Central memory CD4-positive, alpha-beta T cell (primary cell): ENCODE measurements at places on chromosomes 5 and 9.

DNA sequence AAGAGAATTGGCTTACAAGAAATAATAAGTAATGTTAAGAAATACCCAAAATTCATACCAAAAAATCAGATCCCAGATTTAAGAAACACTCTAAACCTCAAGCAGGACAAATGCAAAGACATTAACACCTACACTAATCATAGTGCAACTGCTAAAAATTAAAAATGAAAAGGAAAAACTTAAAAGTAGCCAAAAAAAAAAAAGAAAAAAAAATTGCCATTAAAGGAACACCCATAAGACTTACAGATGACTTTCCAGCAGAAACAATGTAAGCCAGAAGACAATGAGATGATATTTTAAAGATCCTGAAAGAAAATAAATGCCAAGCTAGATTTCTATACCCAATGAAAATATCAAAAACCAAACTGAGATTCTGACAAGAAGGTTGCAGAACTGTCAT is 101.5 kb downstream of the DENND1A start:
- no peak for DNase-seq

GRCh38 chr9:131273146-131273855 is 3.0 kb downstream of the FAM78A start:
- no peak for DNase-seq

DNA sequence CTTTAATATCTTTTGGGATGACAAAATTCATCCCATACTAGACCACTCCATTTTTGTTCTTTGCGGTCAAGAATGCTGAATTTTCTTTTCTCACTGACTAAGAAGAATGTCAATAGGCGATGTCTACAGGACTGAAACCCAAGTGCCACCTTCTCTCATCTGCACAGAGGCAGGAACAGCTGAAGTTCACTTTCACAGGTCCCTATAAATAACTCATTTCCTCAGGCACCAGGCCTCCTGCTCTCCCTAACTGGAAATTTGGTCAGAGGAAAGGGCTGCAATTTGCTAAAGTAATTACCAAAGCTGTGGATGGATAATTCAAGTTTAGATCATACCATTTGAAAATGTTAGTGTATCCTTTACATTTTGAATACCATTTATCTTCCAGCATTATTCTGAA is 142.9 kb downstream of the DIRAS2 start:
- DNase-seq: no peak

GRCh38 chr5:103842936-103843335 is 280.3 kb upstream of the NUDT12 start:
- DNase-seq: no peak

DNA sequence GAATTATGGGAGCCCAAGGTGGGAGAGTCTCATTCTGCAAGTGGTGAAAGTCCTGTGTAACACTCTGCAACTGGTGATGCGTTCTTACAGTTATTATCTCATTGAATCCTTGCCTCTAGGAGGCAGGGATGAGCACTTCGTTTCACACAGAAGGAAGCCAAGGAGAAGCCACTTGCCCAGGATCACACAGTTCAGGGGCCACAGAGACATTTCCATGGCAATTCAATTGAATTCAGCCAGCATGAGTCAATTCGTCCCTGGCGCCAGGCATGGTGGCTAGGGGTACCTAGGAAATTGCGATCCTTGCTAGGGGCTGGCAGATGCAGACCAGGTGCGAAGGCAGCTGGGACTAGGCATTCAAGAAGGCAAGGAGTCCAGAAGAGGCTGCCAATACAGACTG is 26.2 kb downstream of the LHX2 start:
- DNase-seq: no peak

DNA sequence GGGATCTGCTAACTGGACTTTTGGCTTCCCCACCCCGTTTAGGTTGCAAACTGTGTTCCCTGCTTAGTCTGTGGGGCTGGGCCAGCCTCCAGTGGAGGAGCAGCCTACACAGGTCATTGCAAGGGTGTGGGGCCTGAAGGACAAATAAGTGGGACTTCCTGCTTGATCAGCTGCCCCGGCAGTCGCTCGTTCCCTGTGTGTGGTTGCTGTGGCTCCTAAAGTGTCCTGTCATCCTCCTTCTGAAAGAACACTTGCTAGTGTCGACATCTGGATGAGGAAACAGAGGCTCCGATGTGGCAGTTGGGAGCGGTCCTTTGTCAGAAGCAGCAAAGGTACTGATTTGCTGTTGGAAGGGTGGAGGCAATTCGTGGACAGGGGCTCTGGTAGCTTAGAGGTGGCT is 88.9 kb upstream of the TBCA start:
- DNase-seq: no peak

DNA sequence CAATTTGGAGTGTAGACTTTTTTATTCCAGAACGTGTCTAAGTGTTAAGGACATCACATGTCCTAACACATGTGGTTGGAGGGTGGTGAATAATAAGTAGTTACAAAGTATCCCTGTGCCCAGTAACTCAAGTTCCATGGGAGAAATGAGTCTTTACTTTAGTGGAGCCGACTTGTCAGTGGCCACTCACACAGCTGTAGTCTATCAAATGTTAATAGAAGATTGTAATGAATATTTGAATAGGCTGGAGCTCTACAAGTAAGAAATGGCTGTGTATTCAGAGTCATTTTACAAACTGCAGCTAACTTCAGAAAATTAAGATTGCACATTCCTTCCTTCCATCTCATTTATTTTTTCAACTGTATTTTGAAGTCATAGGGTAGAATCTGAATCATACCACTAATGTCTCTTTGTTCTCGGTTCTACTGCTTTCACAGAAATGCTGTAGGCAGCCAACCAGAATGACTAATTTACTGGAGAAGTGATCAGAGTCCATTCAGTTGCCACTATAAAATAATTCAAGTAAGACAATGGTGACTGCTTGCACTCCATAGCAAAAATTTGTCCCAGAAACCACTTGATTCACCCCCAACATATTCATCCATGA is 394.8 kb downstream of the NR2F1-AS1 start:
- DNase-seq: no peak

- DNase-seq: no peak
Measured at GRCh38 chr5:177234841-177235240, 68.7 kb downstream of the RAB24 start.

DNA sequence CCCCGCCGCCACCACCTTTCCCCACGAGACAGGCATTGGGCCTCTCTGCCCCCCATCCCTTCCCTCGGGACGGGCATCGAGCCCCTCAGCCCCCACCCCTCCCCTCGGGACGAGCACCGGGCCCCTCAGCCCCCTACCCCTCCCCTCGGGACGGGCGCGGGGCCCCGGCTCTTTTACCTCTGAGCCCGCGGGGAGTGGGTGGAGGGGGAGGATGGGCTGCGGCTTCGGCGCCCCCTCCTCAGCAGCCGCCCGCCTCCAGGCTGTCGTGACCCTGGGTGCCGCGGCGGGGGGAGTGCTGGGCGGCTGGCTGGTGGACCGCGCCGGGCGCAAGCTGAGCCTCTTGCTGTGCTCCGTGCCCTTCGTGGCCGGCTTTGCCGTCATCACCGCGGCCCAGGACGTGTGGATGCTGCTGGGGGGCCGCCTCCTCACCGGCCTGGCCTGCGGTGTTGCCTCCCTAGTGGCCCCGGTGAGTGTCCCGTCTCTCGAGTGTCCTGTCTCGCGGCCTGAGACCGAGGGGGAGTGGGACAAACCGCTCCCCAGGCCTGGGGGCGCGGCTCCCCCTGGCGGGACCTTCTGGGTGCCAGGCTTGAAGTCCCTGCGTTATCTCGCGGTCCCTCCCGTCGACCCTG is 791 bp downstream of the SLC2A8 start:
- no peak for DNase-seq

- DNase-seq: no peak
Measured at GRCh38 chr5:125457617-125458016, 711.2 kb upstream of the ZNF608 start.
